ENCODE measurements at places on chromosomes 2 and 18.
A peak's percentile ranks its signal among the peaks of the same experiment; 100 is the strongest.

GRCh38 chr18:48363175-48363574 lies 46.0 kb downstream of the ZBTB7C start:
- no peak for DNase-seq

DNA sequence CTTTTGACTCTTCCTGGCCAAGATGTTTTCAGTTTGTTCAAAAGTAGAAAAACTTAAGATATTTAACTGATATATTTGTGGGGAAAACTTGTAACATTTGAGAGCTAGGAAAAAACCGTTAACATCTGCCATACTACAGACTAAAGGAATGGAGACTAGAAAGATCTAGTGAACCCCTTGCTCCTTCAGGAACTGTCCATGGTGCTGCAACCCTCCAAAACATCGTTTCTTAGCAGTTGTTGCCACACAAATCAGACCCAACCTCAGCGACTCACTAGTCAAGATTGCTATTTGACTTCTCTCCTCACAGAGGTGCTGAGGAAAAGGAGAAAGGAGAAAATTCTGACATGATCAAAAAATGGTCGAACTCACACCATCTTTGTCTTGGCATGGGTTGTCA lies 393.8 kb upstream of the LYPD1 start:
- DNase-seq = no peak

GRCh38 chr2:150495993-150496627 lies 8.6 kb upstream of the RND3 start:
- DNase-seq = no peak

- DNase-seq = no peak
These were observed 204.2 kb downstream of the L3MBTL4 start for GRCh38 chr18:6210349-6211173.

GRCh38 chr2:119786295-119786694 lies 26.6 kb downstream of the PTPN4 start:
- DNase-seq = no peak

GRCh38 chr2:15916336-15916735 lies 24.0 kb upstream of the MYCN start:
- DNase-seq = no peak

- DNase-seq = no peak
These were observed 21.3 kb upstream of the ACKR3 start for GRCh38 chr2:236548179-236548921.

GRCh38 chr2:209977386-209978239 lies 24.8 kb upstream of the RPE start:
- DNase-seq = no peak

GRCh38 chr18:45657357-45658335 lies 42.4 kb downstream of the SLC14A2 start:
- no peak for DNase-seq

DNA sequence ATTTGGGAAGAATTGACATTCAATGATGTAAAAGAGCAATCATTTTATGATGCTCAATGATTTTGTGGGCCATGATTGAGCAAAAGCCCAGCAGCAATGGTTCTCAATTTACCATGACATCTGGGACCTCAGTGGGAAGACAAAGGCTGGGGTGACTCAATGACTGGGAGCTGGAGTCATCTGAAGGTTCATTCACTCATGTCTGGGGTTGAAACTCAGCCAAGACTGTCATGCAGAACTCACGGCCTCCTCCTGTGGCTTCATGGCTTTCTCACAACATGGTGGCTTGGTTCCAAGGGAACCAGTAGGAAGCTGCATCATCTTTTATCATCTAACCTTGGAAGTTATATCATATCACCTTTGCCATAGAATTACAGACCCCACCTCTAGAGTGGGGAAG lies 45.1 kb upstream of the CD226 start:
- no peak for DNase-seq

DNA sequence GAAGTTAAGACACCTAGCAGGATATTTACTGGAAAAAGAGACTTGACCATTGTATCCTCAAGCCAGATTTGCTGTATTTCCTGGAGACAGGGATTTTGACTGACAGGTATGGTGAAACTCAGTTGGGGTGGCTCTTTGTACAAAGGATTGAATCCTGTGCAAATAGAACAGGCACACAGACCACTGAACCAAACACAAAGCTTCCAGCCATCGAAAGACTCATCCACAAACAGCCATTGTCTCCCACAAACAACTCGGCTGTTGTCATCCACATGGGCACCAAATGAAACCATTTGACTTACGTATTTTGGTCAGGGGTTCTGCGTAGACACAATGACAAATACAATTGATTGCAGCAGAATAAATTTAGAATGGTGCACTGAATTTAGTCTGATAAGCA lies 15.9 kb downstream of the RNF152 start:
- no peak for DNase-seq

DNA sequence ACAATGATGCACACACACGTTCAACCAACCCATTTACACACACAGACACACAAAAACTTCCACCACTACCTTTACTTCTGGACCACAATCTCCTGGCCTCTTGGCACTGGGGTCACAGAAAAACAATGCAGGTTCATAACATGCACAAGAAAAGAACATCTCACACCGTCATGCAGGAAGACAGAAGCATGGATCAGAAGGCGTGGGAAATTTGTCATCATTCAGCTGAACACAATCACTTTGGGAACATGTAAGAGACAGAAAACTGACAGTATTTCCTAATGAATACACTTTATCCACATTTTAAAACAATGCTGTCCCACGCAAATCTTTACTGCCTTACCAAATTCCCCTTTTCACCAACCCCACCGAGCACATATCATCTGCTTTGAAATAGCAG lies 501.9 kb upstream of the KLHL29 start:
- DNase-seq = peak; percentile 16

GRCh38 chr2:23668756-23669304 lies 258.1 kb downstream of the ATAD2B start:
- no peak for DNase-seq

DNA sequence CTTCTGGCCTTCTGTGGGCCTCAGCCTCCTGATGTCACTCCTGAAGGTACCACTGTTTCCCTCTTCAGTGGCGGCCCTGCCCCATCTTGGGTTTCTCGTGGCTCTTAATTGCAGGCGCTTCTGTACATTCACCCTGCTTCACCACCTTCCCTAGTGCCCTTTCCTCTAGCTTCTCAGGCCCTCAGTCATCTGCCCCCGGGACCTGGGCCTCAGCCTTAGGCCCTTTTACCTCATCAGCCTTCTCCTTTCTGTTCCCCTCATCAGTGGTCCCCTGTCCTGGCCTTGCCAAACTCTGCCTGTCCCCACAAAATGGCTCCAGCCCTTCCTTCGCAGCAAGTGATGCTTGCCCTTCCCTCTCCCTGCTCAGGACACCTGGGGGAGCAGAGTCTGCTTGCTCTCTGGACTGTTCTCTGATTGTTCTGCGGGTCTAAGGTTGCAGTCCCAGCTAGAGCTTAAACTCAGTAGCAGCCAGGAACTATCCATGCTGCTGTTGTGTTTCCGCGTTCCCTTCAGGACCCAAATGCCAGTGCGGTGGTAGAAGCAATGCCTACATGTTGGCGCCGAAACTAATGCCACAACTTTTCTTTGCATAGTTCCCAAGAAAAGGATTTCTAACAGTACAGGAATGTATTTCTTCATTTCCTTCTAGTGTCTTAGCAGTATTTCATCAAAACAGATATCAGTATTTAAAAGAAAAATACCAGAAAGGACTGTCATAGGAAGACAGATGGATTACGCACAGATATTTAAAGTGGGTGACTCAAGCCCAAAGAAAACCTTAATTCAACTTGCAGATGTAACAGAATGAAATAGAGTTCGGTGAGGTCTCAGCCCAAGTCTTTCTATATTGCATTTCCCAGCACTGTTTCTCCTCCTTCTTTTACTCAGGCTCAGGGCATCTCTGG lies 7.5 kb downstream of the ASB1 start:
- DNase-seq = no peak
